ENCODE measurements at places on chromosomes 1 and 21. TPM values are rescaled to one million over a fixed set of nuclear protein-coding genes. Genes with fewer than 3 reads are reported as not detected.

The ERO1B gene
- 3.4 TPM for total RNA-seq

The LCE2D gene
- not detected for total RNA-seq

The CZIB gene
- 45.2 TPM for total RNA-seq

The NUP133 gene
- total RNA-seq: 45.6 TPM

The GJA5 gene
- not detected for total RNA-seq

The PDE9A gene
- total RNA-seq: 10.4 TPM

The JTB gene
- 139 TPM for total RNA-seq

The TMPRSS3 gene
- total RNA-seq: 5.3 TPM

The ARHGEF19 gene
- 9.5 TPM for total RNA-seq

The LAMC1 gene
- total RNA-seq: not detected

The SLC1A7 gene
- not detected for total RNA-seq

The BGLAP gene
- 2.9 TPM for total RNA-seq

The LHX4 gene
- not detected for total RNA-seq

The ADAM30 gene
- not detected for total RNA-seq

The CCDC27 gene
- total RNA-seq: not detected

The ADAMTSL4 gene
- 0.39 TPM for total RNA-seq

The CAPZB gene
- total RNA-seq: 529 TPM

The USH2A gene
- not detected for total RNA-seq

The FAM72C gene
- total RNA-seq: 17.5 TPM

The PRKAA2 gene
- total RNA-seq: not detected

The RNU1-4 gene
- 2,397 TPM for total RNA-seq

The FCRL4 gene
- not detected for total RNA-seq

The SPRR1B gene
- not detected for total RNA-seq

The MTARC2 gene
- not detected for total RNA-seq

The ZNF683 gene
- total RNA-seq: not detected

The ATP1A4 gene
- not detected for total RNA-seq

The CLCA1 gene
- not detected for total RNA-seq

The IFI44L gene
- total RNA-seq: 50.8 TPM

The AMY2A gene
- not detected for total RNA-seq

The TSSK3 gene
- total RNA-seq: 1.7 TPM

The DHCR24 gene
- 145 TPM for total RNA-seq

The TMEM54 gene
- total RNA-seq: not detected

The CNTN2 gene
- total RNA-seq: not detected

The TAL1 gene
- not detected for total RNA-seq

The AMY1B gene
- total RNA-seq: not detected

The KRTAP19-3 gene
- total RNA-seq: not detected

The FGR gene
- 0.14 TPM for total RNA-seq

The DIO1 gene
- not detected for total RNA-seq

The PLA2G5 gene
- not detected for total RNA-seq

The ST6GALNAC5 gene
- total RNA-seq: not detected

The NUDT4B gene
- 1.4 TPM for total RNA-seq

The AVPR1B gene
- not detected for total RNA-seq

The MCOLN2 gene
- 42.7 TPM for total RNA-seq

The THEM5 gene
- not detected for total RNA-seq

The FAM163A gene
- total RNA-seq: not detected

The AIRE gene
- total RNA-seq: 3.0 TPM

The PPIAL4G gene
- 0.68 TPM for total RNA-seq

The CDC7 gene
- 25.1 TPM for total RNA-seq

The GOLT1A gene
- not detected for total RNA-seq

The KRTAP22-1 gene
- total RNA-seq: not detected

The FOXD2 gene
- 0.27 TPM for total RNA-seq

The TMEM51 gene
- total RNA-seq: not detected

All from T-helper 2 cell treated with Interferon-gamma antibody and Interleukin-4, amounts not matched to agents 100 ng/mL and 5 ng/mL, for 36 hours (primary cell).